ENCODE measurements at places on chromosomes 13 and 19.

DNA sequence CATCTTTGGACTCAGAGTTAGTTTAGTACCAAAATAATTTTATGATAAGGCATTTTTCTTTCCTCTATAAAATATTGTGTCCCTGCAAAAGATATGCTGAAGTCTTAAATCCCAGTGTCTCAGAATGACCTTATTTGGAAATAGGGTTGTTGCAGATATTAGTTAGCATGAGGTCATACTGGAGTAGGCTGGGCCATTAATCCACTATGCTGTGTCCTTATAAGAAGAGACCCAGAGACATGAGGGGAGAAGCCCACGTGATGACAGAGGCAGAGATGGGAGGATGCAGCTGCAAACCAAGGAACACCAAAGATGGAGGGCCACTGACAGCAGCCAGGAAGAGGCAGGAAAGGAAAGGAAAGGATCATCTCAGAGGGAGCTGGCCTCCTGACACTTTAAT, 6.4 kb downstream of the POGLUT2 start:
- DNase-seq = no peak

DNA sequence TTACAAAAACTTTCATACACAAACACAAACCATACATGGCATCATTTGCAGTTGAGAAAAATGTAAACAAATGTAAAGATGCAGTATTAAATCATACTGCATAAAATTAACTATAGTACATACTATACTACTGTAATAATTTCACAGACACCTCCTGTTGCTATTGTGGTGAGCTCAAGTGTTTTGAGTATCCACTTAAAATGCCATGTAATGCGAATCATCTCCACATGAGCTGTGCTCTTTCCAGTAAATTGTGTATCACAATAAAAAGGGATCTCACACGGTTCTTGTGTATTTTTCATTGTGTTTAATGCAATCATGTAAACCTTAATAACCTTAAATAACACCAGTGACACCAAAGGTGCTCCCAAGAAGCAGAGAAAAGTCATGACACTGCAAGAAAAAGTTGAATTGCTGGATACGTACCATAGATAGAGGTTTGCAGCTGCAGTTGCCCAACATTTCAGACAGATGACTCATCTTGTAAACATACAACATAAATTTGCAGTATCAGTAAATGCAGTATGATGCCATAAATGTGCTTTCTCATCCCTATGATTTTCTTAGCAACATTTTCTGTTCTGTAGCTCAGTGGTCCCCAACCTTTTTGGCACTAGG, 166.6 kb downstream of the RAP2A start:
- DNase-seq = peak; percentile 55

DNA sequence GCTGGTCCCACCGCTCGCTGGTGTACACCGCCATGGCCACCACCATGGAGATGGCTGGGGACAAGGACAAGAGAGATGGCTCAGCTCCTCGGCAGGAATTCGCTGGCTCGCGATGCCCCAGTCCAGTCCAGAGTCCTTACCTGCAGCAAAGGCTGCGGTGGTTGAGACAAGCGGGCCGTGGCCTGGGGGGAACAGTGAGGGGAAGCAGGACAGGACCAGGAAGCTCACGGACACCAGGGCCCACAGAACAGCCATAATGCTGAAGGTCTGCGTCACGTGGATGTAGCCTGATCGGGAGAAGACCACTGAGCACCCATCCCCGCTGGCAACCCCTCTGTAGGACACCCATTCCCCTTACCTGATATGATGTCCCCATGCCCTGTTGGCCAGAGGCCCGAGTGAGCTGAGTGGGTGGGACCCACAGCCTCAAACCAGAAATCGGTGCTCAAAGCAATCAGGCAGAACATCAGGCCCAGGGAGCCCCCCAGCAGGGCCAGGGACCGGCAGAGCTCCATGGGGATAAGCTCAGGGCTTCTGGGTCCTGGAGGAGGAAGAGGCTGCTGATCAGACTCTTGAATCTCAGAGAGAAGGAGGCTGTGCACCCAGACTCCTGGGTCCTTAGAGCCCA, 319 bp downstream of the NKG7 start:
- DNase-seq = no peak

GRCh38 chr19:16470911-16471811, 609 bp downstream of the EPS15L1 start:
- peak; percentile 53 for DNase-seq

- no peak for DNase-seq
Measured at GRCh38 chr19:51227326-51227725, 2.4 kb downstream of the CD33 start.

DNA sequence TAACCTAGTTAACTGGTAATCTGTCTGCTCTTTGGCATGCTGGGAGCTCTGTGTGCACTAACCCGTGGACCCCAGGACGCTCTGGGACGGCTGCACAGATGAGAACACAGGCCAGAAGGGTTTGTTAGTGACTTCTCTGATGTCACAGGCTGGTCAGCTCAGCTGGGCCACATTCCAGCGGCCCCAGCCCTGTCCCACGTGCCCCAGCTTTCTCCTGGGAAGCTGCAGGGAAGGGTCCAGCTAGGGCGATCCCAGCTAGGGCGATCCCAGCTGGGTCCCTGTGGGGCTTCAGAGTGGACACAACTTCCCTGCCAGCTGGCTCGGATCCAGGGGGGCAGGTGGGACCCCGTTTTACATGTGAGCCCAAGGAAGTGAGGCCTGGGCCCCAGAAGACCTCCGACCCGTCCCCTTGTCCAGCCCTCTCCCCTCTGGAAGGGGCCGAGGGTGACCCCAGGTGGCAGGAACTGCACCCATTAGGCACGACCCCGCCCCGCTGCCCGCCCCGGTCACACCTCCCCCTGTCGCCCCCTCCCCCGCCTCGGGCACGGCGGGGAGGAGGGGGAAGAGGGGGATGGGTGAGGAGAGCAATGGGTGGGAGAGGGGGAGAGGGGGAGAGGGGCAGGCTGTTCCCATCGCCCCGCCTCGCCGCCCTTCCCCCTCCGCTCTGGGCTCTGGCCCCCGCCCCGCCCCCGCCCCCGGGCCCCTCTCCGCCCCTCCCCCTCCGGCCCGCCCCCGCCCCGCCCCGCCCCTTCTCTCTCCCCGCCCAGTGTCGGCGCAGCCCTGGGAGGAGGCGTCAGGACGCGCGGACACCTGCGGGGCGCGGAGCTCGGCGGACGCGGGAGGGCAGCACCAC, 75.2 kb upstream of the MCF2L start:
- DNase-seq = no peak

DNA sequence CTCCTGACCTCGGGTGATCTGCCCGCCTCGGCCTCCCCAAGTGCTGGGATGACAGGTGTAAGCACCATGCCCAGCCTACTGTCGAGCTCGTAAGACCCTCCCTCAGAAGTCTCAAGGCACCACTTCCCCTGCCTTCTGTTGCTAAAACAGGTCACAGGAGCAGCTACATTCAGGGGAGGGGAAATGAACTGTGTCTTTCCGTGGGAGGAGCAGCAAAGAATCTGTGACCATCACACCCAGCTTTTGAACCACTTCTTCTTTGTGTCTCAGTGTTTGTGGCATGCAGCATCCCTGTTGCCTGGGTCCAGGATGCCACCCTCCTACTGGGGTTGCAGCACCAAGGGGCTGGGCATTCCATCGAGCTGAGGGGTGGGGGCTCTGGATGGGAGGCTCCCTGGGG, 7.7 kb upstream of the CSNK1G2 start:
- DNase-seq = no peak

DNA sequence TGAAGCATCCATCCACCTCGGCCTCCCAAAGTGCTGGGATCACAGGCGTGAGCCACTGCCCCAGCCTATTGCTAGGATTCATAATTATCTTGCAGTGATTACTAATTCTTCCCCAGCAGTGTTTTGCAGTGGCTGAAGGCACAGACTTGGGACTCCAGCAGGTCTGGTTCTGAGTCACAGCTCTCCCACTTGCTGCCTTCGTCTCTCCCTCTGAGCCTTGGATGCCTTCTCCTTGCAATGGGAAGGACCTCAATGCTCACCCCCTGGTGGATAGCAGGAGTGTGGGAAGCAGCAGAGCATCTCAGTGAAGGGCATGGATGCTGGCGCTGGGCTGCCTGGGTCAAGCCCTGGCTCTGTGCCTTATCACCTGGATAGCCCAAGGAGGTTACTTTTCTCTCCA, 37.6 kb upstream of the SHKBP1 start:
- no peak for DNase-seq

DNA sequence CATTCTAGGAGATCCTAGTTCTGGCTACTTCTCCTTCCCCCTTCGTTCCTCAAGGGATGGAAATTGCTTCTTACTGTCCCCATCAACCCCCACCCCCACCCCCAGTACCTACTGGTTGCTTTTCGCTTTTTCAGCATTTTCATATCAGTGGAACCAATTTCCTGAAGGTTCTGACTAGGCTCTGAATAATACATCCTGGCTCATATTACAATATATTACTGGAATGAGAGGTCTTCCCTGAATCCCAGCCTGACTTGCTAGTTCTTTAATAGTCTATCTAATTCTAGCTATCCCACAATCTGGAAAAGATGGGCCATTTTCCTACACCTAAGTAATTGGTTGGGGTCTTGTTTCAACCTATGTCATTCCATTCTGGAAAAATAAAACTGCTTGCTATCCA, 207.4 kb downstream of the COG6 start:
- no peak for DNase-seq

DNA sequence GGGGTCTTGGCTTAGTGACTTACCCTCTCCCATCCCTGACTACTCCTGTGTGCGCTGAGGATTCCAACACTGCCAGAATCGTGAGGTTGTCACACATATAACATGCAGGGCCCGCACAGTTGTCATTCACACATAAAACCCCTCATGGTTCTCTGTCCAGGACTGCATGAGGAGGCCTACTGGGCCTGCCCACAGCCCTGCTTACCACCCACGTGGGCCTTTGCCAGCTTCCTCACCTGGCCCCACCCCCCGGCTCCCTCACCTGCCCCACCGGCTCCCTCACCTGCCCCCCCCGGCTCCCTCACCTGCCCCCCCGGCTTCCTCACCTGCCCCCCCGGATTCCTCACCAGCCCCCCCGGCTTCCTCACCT, 197.2 kb downstream of the TEX29 start:
- no peak for DNase-seq

- DNase-seq = no peak
Measured at GRCh38 chr13:36130552-36131221, 495 bp downstream of the DCLK1 start.

- DNase-seq = peak; percentile 84
Measured at GRCh38 chr13:43021926-43022670, 1.3 kb upstream of the DNAJC15 start.

- no peak for DNase-seq
Measured at GRCh38 chr13:26498656-26499601, 58.6 kb upstream of the WASF3 start.

DNA sequence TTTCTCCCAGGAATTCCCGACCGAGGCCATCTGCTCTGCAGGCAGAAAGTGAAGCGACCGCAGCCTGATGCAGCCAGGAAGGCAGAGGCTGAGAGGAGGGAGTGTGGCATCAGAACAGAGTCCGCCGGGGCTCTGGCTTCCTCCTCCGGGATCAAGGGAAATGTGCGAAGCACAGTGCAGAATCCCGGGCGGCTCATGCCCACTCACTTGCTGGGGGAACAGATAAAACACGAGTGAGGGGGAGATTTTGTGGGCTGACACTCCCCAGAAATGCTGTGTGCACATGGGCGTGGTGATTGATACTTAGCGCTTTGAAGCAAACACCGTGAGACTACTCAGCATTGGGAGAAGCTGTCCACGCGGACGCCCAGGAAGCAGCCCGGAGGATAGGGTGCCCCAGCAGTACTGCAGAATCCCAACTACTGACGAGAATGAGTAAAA, 75.3 kb upstream of the POMP start:
- peak; percentile 57 for DNase-seq

- DNase-seq = no peak
Measured at GRCh38 chr19:16070366-16070990, 5.8 kb upstream of the TPM4 start.

- DNase-seq = no peak
Measured at GRCh38 chr19:45030825-45031224, 8.0 kb upstream of the CLASRP start.

DNA sequence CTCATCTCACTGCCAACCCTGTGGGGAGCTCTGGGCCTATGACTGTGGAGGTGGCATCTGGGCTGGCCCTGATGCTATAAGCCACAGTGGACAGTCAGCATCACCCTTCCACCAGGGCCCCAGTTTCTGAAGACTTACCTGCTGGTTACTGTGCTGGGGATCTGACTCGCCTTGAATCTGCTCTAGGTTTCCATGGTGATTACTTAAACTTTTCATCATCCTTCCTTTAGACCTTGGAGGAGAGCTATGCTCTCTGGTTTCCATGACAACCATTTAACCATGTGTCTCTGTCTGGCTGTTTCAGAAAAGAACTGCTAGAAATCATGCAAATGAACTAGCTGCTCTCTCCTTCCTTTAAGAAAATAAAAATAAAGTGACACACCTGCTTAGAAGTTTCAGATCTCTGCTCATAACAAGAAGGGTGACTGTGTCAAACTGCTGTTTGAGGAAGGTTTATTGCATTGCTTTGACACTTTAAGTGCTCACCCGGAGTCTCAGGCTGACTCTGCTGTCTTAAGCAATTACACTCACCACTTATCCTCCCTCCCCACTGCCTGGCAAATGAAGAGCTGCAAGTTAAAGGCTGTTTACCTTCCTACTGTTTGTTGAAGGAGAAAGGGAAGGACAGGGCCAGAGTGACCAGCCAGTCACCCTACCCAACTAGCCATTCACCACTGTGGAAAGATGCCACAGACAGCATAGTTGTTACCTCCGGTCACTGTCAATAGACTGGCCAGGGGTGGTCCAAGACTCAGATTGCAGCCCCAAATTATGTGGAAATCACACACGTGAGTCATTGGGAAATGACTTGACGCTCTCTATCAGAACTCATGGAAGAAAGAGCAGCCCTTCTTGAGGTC, 87.6 kb downstream of the HSPH1 start:
- DNase-seq = peak; percentile 34

DNA sequence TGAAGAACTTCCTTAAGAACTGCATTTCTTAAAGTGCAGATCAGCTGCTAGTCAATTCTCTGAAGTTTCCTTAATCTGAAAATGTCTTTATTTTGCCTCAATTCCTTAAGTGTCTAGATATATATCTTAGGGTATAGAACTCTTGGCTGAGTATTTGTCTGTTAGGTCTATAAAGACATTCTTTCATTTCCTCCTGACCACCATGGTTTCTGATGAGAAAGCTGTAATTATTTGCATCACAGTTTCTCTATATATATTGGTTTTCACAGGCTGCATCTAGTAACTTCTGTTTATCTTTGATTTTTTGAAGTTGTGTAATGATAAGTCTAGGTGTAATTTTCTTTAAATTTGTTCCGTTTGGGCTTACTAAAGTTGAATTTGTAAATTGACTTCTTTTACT, 15.2 kb downstream of the NDFIP2 start:
- DNase-seq = no peak

Measured in AG10803 (cell line).